ENCODE measurements at places on chromosomes 2 and 18. TPM values are rescaled to one million over a fixed set of nuclear protein-coding genes. Genes with fewer than 3 reads are reported as not detected.
A peak's percentile ranks its signal among the peaks of the same experiment; 100 is the strongest.

GRCh38 chr2:17717666-17718065 lies 35.9 kb downstream of the SMC6 start:
- DNase-seq: no peak

DNA sequence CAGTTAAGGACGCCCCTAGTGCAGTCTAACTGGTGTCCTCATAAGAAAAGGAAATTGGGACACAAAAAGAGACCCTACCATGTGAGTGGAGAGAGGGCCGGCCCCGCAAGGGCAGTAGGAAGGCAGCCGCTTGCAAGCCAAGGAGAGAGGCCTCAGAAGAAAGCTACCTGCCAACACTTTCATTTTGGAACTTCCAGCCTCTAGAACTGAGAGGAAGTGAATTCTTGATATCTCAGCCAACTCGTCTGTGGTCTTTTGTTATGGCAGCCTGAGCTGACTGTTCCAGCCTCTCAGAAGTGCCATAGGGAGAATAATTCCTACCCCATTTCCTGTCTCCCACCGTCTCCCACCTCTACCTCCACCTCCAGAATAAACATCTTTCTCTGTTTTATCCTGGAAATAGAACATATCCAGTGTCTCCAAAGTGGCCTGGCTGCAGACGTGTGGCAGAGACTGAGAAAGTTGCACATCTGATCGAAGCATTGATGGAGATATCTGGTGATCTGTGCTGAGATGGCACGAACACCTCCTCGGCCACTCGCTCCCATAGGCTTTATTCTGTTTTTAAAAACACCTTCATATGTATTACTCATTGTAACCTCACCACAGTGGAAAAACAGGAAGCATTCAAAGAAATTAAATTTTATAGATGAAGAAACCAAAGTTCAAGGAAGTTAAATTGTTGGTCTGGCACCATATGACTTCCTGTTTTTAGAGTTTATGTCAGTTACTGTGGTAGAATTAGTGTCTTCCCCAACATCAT lies 39.5 kb upstream of the MARCO start:
- no peak for DNase-seq

DNA sequence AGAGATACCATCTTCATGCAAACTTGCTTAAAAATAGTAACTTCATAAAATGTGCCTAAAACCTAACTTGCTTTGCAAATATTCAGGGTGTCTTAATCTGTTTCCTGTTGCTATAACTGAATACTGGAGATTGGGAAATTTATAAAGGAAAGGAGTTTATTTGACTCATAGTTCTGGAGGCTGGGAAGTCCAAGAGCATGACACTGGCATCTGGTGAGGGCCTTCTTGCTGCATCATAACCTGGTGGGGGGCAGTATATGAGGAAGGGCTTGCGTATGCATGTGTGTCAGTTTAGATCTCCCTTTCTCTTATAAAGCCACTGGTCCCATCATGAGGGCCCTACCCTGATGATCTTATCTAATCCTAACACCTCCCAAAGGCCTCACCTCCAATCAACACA lies 166.5 kb downstream of the LPIN1 start:
- no peak for DNase-seq

- no peak for DNase-seq
Observed at GRCh38 chr2:216119986-216120385, 10.8 kb downstream of the XRCC5 start.

Gene ARMC9
- total RNA-seq: 1.7 TPM

DNA sequence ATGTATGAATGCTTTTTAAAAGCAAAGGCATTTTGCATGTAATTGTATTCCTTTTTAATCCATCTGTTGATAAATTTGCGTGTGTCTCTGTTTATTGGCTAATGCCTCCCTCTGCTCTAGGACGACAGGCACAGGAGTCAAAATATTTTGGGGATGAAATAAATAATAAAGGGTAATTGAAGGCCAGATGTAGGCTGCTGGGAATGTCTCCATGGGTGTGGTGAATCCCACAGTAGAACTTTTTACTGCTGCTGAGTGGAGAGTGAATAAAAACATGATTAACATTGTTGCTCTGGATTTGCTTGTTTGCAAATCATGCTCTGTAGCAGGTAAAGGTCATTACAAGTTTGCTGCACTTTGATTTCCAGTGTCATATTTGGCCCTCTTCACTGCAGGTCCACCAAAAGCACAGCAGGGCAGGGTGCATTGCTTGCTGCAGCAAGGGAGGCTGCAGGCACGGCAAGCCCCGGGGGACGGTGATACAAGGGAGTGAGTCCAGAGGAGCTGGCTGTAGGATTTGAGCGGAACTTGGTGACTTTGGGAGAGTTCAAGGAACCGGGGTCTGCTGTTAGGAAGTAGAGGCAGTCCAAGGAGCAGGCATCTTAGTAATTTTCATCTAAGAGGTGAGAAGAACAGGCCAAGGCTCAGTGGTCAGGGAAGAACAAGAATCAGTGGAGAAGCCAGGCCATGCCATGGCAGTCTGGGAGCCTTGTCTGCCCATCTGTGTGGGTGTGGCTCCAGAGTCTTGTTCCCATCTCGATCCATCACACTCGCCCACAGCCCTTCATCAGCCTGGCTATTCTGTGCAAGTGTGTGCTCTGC lies 201.5 kb upstream of the RAB6C start:
- DNase-seq: no peak

- DNase-seq: no peak
Observed at GRCh38 chr2:218720048-218721041, 9.7 kb downstream of the TTLL4 start.

Gene OR6B2
- total RNA-seq: not detected

GRCh38 chr2:101125374-101125773 lies 25.8 kb downstream of the TBC1D8 start:
- DNase-seq: no peak

DNA sequence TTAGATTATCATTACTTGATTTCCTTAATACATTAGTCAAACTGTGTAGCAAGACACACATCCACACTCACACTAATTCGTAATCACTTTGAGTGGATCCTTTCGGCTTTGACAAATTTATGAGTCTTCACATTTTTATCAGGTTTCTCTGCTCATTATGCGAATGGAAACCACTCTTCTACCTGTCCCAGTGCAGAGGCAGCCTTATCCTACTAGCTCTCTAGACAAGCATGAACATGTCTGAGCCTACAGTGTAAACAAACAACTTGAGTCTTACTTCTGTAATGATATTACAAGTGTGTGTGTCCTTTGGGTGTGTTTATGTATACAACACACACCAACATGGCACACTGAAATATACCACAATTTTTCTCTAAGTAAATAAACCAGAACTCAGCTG lies 361.9 kb upstream of the CHST9 start:
- DNase-seq: no peak

Gene C1QL2
- not detected for total RNA-seq

Gene PIEZO2
- total RNA-seq: 0.11 TPM

DNA sequence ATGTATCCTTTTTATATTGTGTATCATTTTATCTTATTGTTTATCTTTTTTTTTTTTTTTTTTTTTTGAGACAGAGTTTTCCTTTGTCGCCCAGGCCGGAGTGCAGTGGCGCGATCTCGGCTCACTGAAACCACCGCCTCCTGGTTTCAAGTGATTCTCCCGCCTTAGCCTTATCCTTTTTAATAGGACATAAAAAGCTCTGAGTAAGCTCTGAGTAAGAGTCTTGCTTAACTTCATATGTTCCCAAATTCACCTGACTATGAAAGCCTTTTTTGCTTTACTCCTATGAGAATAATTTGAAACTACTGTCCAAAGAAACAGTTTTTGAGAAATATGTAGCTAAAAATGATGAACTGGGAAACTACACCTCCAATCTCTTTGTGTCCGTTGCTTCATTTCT lies 525.5 kb downstream of the IRS1 start:
- no peak for DNase-seq

GRCh38 chr2:74076074-74076470 lies 71.6 kb downstream of the BOLA3 start:
- no peak for DNase-seq

- DNase-seq: no peak
Observed at GRCh38 chr18:67935638-67936037, 419.1 kb upstream of the DSEL start.

GRCh38 chr18:46546111-46546640 lies 110.8 kb downstream of the LOXHD1 start:
- no peak for DNase-seq

Gene KCNJ3
- total RNA-seq: 2.6 TPM

DNA sequence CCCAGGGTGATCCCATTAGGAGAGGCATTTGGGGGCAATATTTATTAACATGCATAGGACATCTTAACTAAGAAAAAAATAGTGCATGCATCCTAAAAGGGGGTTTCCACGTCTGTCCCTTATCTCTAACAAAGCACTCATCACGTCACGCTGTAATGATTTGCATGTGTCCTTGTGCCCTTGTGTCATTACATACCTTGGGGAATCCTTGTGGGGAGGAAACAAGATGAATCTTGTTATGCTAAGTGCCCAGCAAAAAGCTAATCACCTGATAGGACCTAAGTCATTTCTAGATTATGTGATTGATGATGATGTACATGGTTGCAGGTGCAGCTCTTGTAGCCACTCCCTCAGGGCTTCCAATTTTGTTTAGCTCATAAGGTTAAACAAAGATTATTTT lies 250.9 kb downstream of the FBXO15 start:
- DNase-seq: no peak

GRCh38 chr2:9330612-9331270 lies 92.6 kb downstream of the ITGB1BP1 start:
- no peak for DNase-seq

DNA sequence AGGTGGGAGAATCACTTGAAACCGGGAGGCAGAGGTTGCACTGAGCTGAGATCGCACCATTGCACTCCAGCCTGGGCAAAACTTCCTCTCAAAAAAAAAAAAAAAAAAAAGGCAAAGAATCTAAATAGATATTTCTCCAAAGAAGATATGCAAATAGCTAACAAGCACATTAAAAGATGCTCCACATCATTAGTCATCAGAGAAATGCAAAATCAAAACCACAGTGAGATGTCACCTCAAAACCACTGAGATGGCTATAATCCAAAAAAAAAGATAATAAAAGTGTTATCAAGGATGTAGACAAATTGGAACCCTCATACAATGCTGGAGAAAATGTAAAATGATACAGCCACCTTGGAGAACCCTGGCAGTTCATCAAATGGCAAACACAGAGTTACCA lies 8.4 kb downstream of the ST8SIA5 start:
- DNase-seq: no peak

DNA sequence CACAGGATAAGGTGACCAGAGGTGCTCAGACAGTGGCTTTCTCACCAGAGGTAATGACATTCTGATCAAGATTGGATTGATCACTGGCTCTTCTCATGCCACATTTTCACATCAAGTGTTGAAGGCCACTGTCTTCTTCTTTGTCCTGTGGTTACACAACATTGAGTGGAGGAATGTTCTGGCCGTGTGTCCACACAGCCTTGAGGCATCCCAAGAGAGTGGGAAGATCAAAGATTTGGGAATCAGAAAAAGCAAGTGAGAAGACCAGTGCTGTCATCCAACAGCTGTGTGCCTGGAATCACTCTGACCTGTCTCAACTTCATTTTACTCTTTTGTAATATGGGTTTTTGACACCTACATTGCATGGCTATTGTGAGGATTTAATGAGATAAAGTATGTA lies 67.4 kb downstream of the IL1R2 start:
- DNase-seq: no peak

DNA sequence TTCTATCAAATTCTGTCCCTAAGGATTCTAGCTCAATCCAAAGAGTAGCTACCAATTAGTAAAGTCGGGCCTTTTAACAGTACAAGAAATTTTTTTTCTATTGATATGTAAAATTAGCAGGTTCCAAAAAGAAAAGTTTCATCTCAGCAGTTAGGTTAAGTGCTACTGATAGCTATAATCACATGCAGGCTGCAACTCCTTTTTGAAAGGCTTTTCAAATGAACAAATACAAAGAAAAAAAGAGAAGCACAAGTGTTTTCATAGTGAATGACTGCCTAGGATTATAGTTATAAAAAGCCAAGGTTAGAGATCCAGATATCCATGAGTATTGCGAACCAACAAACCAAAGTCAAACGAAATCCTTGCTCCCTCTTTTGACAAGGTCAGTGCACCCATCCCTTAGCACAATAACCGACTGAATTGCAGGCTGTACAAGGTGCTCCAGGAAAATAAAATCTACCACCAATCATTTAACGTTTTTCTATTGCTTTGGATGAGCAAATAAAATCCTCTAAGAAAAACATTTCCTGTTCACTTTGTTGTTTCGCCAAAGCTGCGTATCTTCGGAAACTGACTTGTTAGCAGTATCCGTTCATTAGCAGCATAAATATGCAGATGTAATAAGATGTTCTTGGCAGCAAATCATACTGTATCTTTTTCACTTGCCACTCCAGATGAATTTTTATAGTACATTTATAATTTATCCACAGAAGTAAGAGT lies 100.2 kb downstream of the SRBD1 start:
- DNase-seq: no peak

DNA sequence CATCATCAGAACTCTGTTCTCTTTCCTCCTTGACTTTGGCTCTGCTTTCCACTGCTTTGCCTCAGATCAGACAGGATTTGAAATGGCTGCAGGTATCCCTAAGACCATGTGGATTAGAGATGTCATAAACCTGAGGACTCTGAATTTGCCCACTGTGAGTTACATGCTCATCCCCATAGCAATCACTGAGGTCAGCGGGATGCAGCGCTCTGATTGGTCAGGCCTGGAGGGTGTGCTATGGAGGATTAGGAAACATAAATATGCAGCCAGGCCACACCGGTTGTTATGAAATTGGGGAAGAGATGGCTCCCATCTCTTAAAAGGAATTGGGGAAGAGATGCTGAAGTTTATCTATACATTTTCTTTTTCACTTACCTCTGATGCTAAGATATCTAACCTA lies 73.7 kb upstream of the DNAJC10 start:
- peak; percentile 74 for DNase-seq

Gene ALLC
- not detected for total RNA-seq

GRCh38 chr2:64276417-64277095 lies 132.3 kb upstream of the PELI1 start:
- no peak for DNase-seq

GRCh38 chr2:54432251-54433015 lies 23.7 kb upstream of the SPTBN1 start:
- DNase-seq: no peak

DNA sequence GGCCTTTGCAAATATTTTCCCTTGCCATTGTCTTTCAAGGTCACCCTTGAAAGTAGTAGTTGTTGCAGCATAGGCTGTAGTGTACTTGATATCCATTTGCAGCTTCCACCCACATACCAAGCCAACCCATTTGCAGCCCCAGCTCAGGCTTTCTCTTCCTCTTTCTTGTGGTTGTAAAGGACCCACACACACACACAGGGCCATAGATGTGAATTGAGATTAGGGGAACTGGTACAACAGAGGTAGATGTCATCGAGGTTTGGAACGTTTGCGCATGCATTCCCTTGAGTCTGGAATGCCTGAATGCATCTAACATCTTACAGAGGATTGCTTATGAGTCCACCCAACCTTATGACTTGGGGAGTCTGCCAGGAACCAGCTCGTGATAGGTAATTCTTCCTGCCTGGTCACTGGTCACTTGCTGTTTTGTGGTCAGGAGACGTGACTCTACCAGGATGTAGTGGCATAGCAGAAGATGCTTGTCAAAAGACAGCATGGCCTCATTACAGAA lies 91.9 kb downstream of the MRPS9 start:
- no peak for DNase-seq

Gene FAM124B
- 1.9 TPM for total RNA-seq

Data from Right ventricle myocardium inferior (tissue), 1 donor.